ENCODE measurements at places on chromosomes 12 and 14.

DNA sequence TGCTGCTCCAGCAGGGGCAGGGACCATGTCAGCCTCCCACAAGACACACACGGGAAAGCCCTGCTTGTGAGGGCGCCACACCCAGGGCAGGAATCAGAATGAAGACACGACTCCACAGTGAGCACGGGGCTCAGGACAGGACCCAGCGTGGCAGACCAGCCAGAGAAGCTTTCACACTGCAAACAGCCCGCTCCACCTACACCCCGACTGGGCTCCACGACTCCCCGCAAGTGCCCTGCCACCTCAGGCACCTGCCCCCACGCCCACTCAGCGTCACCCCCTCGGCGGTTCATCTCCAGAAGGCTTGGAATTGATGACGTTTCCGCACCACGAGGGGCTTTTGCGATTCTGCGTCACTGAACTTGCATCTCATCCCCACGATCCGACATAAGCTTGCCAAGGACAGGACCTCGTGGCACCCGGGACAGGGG is 91.1 kb downstream of the FBXL14 start:
- DNase-seq: no peak

DNA sequence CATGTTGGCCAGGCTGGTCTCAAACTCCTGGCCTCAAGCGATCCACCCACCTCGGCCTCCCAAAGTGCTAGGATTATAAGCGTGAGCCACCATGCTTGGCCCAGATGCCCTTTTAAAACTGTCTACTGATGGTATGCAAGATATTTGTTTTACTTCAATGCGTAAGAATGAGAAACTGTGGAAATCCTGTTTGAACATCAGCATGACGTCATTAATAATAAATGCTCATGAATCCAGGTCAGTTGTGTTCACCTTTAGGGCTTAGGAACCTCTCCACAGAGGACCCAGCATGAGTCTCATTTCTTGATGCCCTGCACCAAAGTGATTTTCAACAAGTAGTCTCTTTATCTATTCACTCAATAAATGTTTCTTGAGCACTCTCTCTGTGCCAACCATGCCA is 34.5 kb upstream of the FOS start:
- no peak for DNase-seq

GRCh38 chr12:98727196-98727595 is 82.1 kb downstream of the APAF1 start:
- no peak for DNase-seq

GRCh38 chr12:82644896-82645295 is 41.8 kb upstream of the TMTC2 start:
- no peak for DNase-seq

GRCh38 chr14:60974090-60974651 is 6.7 kb downstream of the TRMT5 start:
- DNase-seq: no peak

- no peak for DNase-seq
Measured at GRCh38 chr12:47807338-47807737, 12.4 kb downstream of the HDAC7 start.

GRCh38 chr14:96284430-96284829 is 28.4 kb downstream of the BDKRB1 start:
- DNase-seq: no peak

- no peak for DNase-seq
Measured at GRCh38 chr14:79588398-79588797, 622.9 kb downstream of the DIO2 start.

- DNase-seq: no peak
Measured at GRCh38 chr14:104735830-104736642, 12.0 kb downstream of the ADSS1 start.

DNA sequence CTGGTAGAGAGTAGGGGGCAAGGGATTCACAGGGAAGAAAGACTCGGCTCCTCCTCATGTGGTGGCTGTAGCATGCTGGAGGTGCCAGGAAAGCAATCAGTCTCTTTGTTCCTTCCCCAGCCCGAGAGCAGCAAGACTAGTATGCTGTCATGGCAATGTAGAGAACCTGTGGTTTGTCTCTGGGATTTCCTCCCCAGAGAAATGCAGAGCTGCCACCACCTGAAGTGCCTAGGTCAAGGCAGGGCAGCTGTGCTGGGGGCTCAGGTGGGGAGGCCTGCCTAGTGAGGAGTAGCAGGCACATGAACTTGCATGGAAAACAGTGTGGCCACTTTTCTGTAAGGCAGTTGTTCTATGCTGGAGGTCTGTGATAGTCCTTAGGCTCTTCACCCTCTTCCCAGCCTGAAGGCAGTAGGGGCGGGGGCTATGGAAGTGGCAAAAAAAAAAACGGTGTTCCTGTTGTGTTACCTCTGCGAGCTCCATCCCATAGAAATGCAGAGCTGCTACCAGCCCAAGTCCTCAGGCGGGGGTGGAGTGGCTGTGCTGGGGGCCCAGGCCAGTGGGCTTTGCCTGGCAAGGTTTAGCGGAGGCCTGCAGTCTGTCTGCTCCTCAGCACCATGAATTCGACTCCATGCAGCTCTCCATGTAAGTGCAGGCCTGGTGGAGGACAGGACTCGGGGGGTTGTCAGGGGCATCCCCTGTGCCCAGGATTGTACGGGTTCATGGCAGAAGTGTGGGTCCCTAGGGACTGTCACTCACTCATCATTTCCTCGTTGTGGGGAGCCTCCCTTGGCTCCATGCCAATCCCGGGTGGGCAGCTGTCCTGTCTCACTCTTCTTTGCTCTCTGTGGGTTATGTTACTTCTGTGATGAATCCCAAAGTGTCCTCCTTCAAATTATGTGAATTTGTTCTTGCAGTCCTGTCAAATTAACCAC is 4.1 kb upstream of the CLEC4D start:
- DNase-seq: no peak

DNA sequence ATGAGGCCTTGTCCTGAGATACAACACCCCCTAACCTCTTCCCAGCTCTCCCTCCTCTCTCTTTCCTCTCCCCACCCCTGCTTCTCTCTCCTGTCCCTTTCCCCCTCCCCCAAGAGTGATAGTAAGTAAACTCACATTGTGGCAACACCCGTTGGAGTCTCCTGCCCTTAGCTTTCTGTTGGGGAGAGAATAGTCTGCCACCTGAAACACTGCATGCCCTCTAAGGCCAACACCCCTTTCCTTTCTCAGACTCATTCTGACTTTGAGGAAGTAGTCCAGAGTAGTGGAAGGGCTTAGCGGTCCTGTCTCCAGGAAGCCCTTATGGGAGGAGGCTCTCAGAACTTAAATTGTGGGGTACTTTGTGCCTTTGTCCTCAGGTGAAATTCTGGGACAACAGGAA is 95.2 kb downstream of the PRKCH start:
- no peak for DNase-seq

- no peak for DNase-seq
Measured at GRCh38 chr12:48164451-48164850, 7.1 kb upstream of the ASB8 start.

DNA sequence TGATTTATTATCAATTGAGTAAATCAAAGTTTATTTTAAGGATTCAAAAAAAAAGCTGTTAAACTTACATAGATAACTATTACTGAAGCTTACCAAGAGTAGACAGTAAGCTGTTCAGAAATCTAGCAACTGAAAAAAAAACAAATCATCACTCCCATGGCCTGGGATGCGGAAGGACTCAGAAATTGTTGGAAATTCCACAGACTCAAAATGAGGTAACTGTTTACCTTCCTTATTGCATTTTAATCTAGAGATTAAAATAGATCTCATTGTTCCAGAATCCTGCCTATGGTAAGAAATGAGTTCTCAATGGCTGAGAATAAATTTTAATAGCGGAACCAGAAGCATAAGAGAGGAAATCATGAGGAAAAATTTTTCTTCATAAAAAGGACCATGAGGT is 87.2 kb downstream of the PPM1H start:
- no peak for DNase-seq

- DNase-seq: no peak
Measured at GRCh38 chr12:75854681-75855309, 176.8 kb downstream of the PHLDA1 start.

GRCh38 chr14:23566778-23567185 is 809 bp downstream of the AP1G2 start:
- no peak for DNase-seq

GRCh38 chr14:85921241-85921640 is 391.3 kb downstream of the FLRT2 start:
- DNase-seq: no peak

- no peak for DNase-seq
Measured at GRCh38 chr12:73598626-73599025, 939.0 kb upstream of the ATXN7L3B start.

- DNase-seq: no peak
Measured at GRCh38 chr12:93676408-93677194, 574 bp upstream of the CRADD start.

- no peak for DNase-seq
Measured at GRCh38 chr12:65876161-65876560, 51.9 kb downstream of the HMGA2 start.

DNA sequence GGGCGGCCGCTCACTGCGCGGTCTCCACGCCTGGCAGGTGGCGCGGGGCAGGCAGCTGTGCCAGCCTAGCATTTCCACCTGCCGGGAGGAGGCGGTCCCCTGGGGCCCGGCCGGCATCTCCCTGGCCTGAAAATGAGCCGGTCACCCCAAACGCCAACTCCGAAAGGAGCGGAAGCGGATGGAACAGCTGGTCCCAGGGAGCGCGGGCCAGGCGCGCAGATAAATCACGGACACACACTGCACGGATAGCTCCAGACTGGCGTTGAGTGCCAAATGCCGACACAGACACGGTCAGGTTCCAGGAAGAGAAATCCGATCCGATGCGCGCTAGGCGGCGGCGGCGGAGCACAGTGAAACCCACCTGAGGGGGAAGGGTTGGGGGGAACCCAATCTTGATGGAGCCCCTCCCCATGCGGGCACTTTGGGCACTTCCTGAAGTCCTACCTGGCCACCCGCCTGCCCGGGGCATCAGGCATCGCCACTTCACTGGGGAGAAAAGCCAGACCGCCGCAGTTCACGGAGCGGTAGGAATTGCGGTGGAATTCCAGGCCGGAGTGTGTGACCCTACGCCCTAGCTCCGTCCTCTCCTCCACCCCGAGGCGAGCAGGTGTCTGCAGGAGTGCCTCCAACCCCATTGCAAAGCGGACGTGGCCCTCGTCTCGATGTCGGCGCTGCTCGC is 624 bp upstream of the PLEKHD1 start:
- no peak for DNase-seq

GRCh38 chr14:92994131-92994676 is 71.3 kb downstream of the CHGA start:
- no peak for DNase-seq

- no peak for DNase-seq
Measured at GRCh38 chr14:44438936-44439335, 68.1 kb downstream of the FSCB start.

- DNase-seq: no peak
Measured at GRCh38 chr14:59251811-59252771, 63.6 kb downstream of the DAAM1 start.

- peak; percentile 93 for DNase-seq
Measured at GRCh38 chr14:104932676-104933631, 8.3 kb downstream of the PLD4 start.

DNA sequence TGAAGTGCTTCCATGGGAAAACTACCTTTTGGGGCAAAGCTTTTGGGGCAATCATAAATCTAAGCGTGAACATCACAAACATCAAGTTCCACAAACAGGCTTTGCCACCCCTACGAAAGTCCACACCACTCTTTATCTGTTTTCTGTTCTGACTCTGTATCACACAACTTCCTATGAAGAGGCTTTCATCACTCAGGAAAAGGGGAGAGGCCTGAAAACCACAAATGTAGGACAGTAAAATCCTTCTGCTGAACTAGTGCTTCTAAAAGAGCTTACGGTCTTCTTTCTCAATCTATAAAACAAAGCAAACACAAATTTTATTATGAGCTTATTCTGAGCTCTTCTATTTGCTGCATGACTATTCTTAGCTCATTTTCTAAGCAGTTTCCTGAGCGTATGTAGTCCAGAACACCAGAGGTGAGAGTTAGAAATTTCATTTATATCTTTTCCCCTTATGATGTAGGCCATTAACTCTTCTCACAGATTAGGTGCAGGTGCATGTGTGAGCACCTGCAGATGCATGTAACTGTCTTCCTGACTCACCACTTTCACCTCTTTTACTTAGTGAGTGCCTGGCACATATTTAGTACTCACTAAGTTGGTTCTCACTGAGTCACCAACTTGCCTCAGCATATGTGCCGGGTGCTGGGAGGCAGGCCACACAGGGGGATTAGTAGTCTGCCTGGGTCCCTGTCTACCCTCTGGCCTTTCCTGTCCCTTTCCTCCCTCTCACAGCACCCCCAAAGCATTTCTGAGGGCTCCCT is 32.9 kb upstream of the SYCP3 start:
- DNase-seq: no peak

- DNase-seq: no peak
Measured at GRCh38 chr14:67517083-67517482, 16.0 kb upstream of the PLEKHH1 start.

DNA sequence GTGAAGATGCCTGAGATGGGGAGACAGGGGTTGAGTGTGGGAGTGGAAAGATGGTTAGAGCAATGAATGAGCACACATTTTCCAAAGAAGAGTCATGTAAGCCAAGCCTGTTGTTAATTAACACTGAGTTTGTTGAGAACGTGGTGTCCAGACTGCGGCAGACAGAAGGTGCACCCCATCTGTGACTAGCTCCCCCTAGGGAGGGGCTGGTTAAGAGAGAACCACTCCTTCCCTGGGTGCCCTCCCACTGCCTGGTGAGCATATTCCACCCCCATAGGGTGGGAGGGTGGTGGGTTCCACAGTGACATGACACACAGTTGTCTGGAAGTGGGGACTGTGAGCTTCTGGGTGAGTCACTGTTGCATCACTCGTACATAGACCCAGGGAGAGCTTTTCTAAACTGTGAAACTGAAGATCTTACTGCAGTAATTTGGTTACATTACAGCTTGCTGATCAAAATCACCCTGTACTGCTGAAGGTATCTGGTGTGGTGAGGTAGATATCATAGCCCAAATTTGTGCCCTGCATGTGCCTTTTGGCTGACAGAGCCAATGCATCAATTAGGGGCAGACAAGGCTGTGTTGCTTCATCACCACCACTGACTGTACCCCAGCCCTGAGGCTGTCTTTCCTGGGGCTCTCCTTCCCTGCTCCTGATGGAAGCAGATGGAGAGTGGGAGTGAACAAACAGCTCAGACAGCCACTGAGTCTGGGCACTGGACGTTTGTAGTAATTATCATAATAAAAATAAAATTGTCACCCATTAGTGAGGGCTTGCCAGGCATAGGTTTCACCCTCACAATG is 150.9 kb downstream of the EMP1 start:
- peak; percentile 50 for DNase-seq

DNA sequence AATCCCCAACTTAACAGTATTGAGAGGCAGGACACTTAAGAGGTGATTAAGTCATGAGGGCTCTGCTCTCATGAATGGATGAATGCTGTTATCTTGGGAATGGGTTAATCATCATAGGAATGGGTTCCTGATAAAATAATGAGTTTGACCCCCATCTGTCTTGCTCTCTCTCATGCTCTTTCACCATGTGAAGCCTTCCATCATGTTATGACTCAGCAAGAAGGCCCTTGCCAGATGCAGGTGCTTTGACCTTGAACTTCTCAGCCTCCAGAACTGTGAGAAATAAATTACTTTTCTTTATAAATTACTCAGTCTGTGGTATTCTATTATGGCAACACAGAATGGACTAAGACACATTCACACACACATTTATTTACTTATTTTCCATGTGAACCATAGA is 89.0 kb upstream of the PPM1H start:
- no peak for DNase-seq
